ENCODE measurements at places on chromosomes 12 and 14.

GRCh38 chr14:81208489-81208888 is 12.3 kb downstream of the GTF2A1 start:
- DNase-seq: no peak

DNA sequence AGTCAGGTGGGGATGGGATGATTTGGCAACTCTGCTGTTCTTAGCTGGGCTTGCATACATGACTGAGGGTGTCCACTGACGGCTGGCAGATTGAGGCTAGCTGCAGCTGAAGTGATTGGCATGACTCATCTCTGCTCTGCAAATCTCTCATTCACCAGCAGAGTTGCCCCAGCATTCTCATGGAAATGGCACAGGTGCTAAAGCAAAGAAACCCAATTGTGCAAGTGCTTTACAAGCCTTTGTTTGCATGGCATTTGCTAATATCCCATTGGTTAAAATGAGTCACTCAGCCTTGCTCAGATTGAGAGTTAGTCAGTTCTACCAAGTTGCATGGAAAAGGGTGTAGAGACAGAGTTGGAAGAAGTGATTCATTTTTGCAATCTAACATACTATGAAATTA is 389.7 kb upstream of the FAR2 start:
- DNase-seq: no peak

GRCh38 chr12:77882709-77883108 is 52.0 kb downstream of the NAV3 start:
- no peak for DNase-seq

GRCh38 chr14:70366911-70367310 is 7.4 kb upstream of the COX16 start:
- no peak for DNase-seq

Measured in stimulated activated CD8-positive, alpha-beta memory T cell treated with anti-CD3 and anti-CD28 coated beads, Interleukin-7, amount 100 ng/mL, for 1 hour (primary cell).